ENCODE measurements at places on chromosomes 2 and 18. TPM values are rescaled to one million over a fixed set of nuclear protein-coding genes. Genes with fewer than 3 reads are reported as not detected.

The PLB1 gene
- total RNA-seq, result 0.26 TPM

The MTLN gene
- 68.2 TPM for total RNA-seq

The ATP6V1B1 gene
- not detected for total RNA-seq

The CXCR2 gene
- not detected for total RNA-seq

The CACNB4 gene
- under 0.01 TPM for total RNA-seq

The BCL11A gene
- 0.64 TPM for total RNA-seq

The MAP3K19 gene
- not detected for total RNA-seq

The C2orf66 gene
- total RNA-seq, result under 0.01 TPM

GRCh38 chr2:27038012-27038411, 5.2 kb downstream of the TMEM214 start:
- no peak for DNase-seq

GRCh38 chr18:49662506-49662905, 100.6 kb downstream of the LIPG start:
- DNase-seq, result no peak

DNA sequence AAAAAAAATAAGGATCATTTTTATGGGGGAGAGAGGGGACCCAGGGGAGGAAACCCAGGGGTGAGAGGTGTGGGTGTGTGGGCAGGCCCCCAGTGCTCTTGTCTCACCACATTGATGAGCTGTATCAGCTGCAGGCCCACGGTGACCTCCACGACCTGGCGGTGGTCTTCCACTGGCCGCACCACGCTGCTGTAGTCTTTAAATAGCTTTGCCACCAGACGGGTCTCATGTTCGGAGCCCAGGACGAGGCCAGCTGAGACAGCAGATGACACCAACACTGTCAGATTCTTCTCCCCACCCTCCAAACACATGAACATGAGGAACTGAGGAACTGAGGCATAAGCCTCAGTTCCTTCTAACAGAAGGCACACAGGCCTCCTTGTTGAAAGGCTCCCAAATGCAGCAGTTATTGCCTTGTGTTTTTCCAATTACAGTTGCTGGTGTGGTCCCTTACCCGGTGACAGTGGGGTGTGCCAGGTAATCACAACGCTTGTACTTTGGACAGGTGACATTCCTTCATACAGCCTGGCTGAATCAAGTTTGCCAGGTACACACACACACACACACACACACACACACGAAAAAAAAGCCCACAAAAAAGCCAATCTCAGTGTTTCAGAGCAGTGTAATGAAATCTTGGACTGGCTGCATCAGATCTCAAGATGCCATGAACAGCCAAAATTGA, 4.7 kb downstream of the CHRNA1 start:
- no peak for DNase-seq

GRCh38 chr18:10258836-10259474, 195.5 kb upstream of the APCDD1 start:
- DNase-seq, result no peak

- peak; percentile 19 for DNase-seq
These were observed 43.1 kb downstream of the PELI1 start for GRCh38 chr2:64101141-64101591.

- DNase-seq, result peak; percentile 82
These were observed 47.2 kb upstream of the ZNG1B start for GRCh38 chr2:113390124-113390849.

DNA sequence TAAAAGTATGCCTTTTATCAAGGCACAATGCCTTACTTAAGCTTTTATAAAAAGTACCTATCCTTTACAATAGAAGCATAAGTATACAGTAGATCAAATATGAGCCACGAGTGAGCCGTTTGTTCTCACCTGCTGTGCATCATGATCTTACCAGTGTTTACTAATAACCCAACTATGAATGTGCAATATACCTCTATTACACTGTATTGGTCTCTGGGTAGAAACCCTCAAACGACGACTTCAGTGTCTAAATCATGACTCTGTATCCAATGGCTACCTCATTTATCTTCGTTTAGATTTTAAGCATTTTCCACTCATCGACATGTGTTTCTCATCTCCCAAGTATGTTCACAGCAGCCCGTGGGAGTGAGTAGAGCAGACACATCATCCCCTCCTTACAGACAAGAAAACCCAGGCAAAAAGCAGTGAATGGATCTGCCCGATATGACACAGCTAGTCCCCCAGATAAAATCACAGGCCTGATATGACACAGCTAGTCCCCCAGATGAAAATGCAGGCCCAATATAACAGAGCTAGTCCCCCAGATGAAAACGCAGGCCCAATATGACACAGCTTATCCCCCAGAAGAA, 279.8 kb downstream of the TNS1 start:
- no peak for DNase-seq

DNA sequence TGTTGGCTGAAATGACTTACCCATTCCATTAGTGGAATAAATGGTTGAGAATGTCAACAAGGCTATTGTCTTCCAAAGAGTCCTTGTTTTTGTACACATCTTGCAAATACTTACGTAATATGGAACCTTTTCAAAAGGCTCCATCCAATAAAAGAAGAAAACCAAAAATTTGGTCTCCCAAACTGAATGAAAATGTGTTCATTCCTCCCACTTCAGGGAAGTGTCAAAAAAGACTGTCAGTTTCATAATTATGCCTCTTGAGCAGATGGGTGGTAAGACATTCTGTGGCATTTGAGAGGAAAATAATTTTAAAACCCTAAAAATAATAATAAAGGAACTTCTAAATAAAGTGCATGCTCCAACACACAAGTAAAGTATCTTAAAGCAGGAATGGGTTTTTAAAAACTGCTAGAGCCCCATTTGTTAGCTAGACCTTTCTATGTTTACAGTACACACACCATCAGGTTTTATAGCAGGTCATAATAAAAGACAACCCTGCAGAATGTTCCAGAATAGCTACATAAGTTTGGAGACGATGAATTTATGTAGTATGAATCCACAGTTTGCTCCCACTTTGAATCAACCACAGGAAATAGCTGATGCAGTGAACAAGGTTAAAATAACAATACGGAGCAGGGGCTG, 843.7 kb downstream of the LRRTM4 start:
- DNase-seq, result no peak

- no peak for DNase-seq
These were observed 164.3 kb downstream of the LTBP1 start for GRCh38 chr2:33111002-33111446.

- DNase-seq, result no peak
These were observed 65.3 kb downstream of the KCNF1 start for GRCh38 chr2:10977003-10977402.

DNA sequence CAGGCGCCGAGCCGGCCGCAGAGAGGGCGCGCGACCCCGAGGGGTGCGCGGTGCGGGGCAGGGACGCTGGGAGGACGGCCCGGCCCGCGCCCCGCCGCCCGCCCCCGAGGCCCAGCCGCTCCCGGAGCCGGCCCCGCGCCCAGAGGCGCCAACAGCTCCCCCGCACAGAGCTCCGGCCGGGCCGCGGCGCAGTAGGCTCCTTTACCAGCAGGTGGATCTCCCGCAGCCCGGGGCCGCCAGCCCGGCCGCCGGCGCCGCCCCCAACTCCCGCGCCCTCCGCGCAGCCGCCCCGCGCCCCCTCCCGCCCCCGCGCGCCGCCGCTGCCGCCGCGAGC, 258 bp downstream of the MGAT4A start:
- DNase-seq, result peak; percentile 67

GRCh38 chr2:857937-858336, 92.7 kb upstream of the SNTG2 start:
- no peak for DNase-seq

DNA sequence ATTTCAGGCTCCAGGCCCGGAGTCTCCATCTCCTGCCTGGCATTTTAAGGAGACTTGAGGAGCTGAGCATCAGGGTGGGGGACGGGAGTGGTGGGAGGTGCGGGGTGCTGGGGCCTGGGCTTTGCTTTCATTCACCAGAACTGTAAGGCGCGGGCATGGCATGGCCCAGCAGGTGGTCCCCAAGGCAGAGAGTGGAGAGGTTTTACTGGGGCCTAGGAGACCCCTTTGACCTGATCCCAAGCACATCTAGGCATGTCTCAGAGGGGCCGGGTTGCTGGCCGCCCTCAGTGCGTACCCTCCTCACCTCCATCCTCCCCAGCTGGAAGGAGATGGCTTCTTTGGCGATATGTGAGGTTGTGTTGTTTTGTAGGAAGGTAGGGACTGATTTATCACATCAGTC, 172.5 kb downstream of the KLHL29 start:
- no peak for DNase-seq

GRCh38 chr2:47906157-47907038, at the start of gene FBXO11:
Gene FBXO11 (minus strand): TSS chr2:47906498. CDS start chr2:47905720, 778 bp downstream.
- DNase-seq, result peak; percentile 99

DNA sequence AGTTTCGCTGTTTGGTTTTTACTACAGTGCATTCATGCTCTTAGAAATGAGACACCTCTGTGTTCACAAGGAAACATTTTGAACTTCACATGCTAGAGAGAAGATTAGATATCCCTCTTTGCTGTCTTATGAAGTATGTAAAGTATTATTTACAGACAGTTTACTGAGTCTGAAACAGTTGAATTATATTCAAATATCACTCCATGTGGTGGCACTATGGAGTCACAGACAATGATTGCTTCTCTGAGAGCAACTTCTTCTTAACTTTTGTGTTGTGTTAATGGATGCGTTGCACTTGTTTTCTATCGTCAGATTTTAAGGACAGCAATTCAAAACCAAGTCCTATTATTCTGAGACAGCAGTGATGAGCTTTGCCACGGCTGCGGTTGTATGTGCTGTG, 823.6 kb downstream of the GALR1 start:
- no peak for DNase-seq

DNA sequence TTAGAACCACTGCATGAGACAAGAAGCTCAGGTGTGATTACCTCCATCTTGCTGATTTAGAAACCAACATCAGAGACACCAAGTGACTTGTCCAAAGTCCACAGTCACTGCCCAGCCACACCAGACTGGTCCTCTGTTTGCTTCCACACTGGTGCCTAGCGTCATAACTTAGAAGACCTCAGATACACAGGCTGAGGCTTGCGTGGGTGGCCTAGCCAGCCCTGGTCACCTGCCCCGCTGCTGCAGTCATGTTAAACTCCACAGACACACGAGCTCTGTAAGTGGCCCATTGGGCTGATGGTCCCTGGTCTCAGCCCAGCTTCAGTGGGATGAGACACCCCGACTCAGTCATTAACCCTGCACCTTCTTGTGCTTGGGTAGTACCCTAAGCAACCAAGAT, 47.1 kb downstream of the CNGA3 start:
- no peak for DNase-seq

GRCh38 chr2:3094999-3095958, 282.3 kb downstream of the EIPR1 start:
- DNase-seq, result no peak
